ENCODE measurements at places on chromosomes 2 and 18.

- DNase-seq: no peak
Observed at GRCh38 chr2:228646061-228646460, 464.6 kb upstream of the SPHKAP start.

- DNase-seq: no peak
Observed at GRCh38 chr2:124683536-124684428, 658.7 kb downstream of the CNTNAP5 start.

DNA sequence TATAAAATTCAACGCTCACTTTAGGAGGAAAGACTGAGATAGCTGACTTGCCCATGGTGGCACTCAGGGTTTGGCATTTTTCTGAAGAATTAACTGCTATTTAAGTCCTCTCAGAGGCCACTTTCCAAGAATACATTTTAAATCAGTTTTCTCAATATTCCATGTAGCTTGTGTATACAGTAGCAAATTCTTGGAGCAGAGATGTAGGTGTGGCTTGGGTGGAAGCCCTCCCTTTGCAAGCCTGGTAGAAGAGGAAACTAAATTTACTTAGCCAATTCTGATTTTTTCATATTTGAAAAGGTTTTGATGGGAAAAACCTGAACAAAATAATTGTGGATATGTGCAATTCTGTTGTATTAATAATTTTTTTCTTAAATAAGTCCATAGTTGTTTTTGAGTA lies 14.0 kb upstream of the ITGAV start:
- no peak for DNase-seq

- no peak for DNase-seq
Observed at GRCh38 chr2:166333801-166334200, 41.9 kb downstream of the SCN9A start.

DNA sequence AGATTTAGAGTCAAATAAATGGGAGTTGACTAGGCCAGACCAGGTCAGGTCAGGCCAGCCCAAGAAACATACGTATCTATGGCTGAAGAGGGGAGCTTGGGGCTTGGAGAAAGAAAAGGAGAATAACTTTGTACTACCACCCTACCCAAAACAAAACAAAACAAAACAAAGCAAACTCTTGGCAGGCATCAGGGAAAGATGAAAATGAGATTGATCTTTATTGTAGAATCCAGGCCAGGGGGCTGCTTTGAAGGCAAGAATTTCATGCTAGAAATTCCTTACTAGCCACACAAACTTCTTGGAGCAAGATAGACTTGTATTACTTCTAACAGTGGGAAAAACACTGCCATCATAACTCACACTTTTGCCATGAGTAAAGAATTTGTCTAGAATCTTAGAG lies 26.2 kb downstream of the QPCT start:
- no peak for DNase-seq

- no peak for DNase-seq
Observed at GRCh38 chr2:229784791-229785190, 70.4 kb upstream of the DNER start.

- no peak for DNase-seq
Observed at GRCh38 chr2:203551778-203552177, 16.7 kb upstream of the RAPH1 start.

DNA sequence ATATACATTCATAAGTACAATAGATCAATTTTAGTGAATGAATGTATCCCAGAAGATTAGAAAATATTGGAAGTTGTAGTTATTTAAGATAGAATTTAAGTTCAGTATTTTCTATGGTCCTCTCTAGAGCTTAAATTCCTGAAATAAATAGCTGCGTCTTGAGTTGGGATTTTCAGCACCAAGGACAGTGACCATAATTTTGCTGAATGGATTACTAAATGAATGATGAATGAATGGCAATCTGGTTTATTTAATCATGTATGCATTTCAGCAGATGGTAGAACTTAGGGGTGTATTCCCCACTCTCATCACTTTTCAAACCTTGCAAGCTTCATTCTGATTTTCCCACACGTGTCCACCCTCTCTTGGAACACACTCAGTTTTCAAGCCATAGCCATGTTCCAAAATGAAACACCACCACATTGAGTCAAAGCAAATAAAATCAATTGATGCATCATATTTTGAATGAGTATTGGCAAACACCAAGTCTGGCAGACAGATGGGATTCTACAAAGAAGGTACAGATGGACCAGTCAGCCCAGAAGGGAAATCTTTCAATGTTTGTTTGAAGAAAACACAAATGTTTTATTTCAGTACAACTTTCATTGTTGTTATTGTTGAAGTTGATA lies 362.2 kb upstream of the NXPH2 start:
- DNase-seq: no peak
